ENCODE measurements at places on chromosomes 13 and 19. TPM values are rescaled to one million over a fixed set of nuclear protein-coding genes. Genes with fewer than 3 reads are reported as not detected.

The GJA3 gene
- not detected for total RNA-seq

The JUNB gene
- total RNA-seq, result 205 TPM

The PET100 gene
- 26.9 TPM for total RNA-seq

The ZNF431 gene
- total RNA-seq, result 36.2 TPM

The ZNF665 gene
- 6.7 TPM for total RNA-seq

The CGB8 gene
- not detected for total RNA-seq

DNA sequence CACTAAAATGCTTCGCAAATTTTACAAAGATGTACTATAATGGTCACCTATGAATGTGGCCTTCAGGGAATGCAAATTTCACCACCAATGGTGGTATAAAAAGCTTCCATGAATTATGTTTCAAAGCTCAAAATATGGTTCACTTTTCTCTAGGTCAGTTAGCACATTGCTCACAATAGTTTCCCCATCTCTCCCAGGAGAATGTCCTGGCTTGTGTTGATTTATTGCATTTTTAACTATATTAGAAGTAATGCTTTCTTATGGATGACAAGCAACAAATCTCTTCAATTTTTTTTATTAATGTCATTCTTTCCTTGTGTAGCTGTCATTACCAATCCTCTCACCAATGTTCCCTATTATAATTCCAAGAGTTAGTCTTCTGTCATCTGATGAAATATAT, 621.2 kb downstream of the TBC1D4 start:
- no peak overlapping the region for H3K27ac ChIP-seq
- H3K4me1 ChIP-seq, result no peaks in the 10 kb centered on the region
- no peak for DNase-seq
- no peak overlapping the region for H3K4me3 ChIP-seq
- H3K36me3 ChIP-seq, result no peaks in the 10 kb centered on the region
- no peaks in the 10 kb centered on the region for H3K27me3 ChIP-seq

DNA sequence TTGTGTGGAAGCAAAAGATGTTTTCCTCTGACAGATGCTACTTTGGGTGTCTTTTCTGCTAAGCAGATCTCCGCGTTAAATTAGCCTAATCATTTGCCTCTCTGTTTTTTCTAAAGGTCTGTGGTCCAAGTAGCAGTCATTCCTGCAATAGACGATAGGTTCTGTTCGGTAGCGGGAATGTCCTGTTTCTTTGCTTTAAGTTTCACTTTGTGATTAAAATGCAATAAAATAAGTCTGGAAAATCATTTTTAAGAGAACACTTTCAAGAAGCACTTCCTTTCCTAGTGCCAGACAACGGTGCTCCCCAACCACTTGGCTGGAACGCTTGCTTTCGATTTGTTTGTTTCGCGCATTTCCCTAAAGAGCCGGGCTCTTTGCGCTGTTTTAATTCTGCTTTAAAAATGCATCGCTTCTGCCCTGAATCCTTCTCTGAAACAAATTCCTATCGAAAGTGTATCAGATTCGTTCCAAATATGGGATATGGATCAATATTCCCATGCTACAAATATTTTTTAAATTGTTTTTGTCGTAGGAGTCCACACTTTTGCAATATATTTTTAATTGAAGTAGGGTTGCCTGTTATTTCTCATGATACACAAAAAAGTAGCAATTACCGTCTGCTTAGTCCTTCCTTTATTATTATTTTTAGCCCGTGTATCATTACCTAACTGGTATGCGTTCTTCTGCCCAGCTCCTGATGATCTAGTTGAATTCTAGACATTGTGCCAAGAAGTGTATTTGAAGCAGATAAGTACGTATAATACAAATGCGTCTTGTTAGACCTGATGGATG, 14.2 kb downstream of the ZIC2 start:
- no peak overlapping the region for H3K4me3 ChIP-seq
- H3K27ac ChIP-seq, result no peak overlapping the region
- no peaks in the 10 kb centered on the region for H3K36me3 ChIP-seq
- H3K27me3 ChIP-seq, result peaks cover 89% of the 10 kb centered on the region

GRCh38 chr19:35650581-35650980, 2.5 kb downstream of the COX6B1 start:
- no peak overlapping the region for H3K27ac ChIP-seq
- no peak overlapping the region for H3K4me3 ChIP-seq
- no peak for DNase-seq
- peaks cover 12% of the 10 kb centered on the region for H3K36me3 ChIP-seq

GRCh38 chr19:29771708-29772414, 39.9 kb upstream of the CCNE1 start:
- H3K36me3 ChIP-seq, result no peaks in the 10 kb centered on the region
- DNase-seq, result peak; percentile 60
- no peak overlapping the region for H3K4me3 ChIP-seq
- no peaks in the 10 kb centered on the region for H3K27me3 ChIP-seq
- H3K27ac ChIP-seq, result no peak overlapping the region

- no peak overlapping the region for H3K27ac ChIP-seq
- no peaks in the 10 kb centered on the region for H3K36me3 ChIP-seq
- DNase-seq, result no peak
- H3K4me1 ChIP-seq, result no peaks in the 10 kb centered on the region
- H3K27me3 ChIP-seq, result no peaks in the 10 kb centered on the region
- H3K4me3 ChIP-seq, result no peak overlapping the region
These were observed 142.8 kb upstream of the UBL3 start for GRCh38 chr13:29993196-29993595.

- no peaks in the 10 kb centered on the region for H3K27me3 ChIP-seq
- H3K4me3 ChIP-seq, result no peak overlapping the region
- no peaks in the 10 kb centered on the region for H3K4me1 ChIP-seq
- DNase-seq, result no peak
These were observed 98.8 kb upstream of the CACNA1A start for GRCh38 chr19:13604902-13605586.

GRCh38 chr13:46531953-46532352, 21.0 kb upstream of the LRCH1 start:
- no peak overlapping the region for H3K27ac ChIP-seq
- DNase-seq, result no peak
- no peaks in the 10 kb centered on the region for H3K36me3 ChIP-seq
- no peak overlapping the region for H3K4me3 ChIP-seq
- H3K4me1 ChIP-seq, result peaks cover 8% of the 10 kb centered on the region

DNA sequence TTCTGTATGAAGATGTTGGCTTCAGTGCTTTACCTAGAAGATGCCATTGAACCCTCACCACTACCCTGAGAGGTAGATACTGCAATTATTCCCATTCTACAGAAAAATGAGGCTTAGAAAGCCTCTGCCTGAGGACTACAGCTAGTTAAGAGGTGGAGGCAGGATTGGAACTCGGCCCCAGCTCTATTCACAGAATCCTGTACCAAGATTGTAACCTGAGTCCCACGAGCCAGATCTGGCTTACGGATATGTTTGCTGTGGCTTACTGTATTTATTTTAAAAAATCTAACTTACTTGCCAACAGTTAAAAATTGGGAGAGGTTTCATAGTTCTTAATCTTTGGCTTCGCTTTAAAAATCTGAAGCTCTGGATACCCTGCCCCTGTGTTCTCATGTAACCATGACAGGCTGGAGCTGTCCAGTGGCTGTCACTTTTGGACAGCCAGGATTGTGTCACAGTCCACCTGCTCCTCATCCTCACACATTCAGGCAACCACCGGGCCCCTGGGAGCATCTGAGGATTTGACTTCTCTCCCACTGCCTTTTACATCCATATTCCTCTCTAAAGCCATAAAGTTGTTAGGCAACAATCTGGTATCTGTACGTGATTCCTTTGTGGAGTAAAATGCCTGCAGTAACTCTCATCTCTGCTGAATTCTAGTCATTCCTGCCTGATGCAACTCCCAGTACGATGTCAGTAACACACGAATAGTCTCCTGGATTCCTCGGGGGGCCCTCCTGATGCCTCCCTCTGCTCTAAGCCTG, 160.8 kb upstream of the SERP2 start:
- H3K4me1 ChIP-seq, result no peaks in the 10 kb centered on the region
- no peaks in the 10 kb centered on the region for H3K27me3 ChIP-seq
- H3K4me3 ChIP-seq, result no peak overlapping the region
- H3K27ac ChIP-seq, result no peak overlapping the region
- no peaks in the 10 kb centered on the region for H3K36me3 ChIP-seq

DNA sequence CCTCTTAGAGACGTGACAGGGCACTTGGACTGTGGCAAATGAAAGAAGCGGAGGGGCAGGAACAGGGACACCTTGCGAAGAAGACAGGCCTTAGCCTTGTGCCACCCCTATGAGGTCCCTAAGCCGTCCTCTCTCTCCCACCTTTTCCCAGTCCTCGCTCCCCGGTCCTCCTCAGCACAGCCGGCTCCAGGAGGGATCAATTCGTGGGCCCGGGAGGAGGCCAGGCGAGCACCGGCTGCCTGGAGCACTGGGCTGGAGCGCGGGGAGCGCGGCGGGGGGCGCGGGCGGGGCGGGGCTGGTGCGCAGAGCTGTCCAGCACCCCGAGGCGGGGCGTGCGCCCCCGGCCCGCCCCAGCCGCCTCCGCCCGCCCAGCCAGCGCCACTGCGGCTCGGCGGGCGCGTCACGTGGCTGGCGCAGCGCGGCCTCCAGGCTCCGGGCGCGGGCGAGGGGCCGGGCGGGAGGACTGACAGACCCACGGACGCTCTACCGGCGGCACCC, at the start of gene LRP3:
LRP3 (plus strand) TSS at position 466 of the 498 bp plus-strand sequence. CDS start 456 bp downstream, outside the sequence.
- H3K27me3 ChIP-seq, result no peaks in the 10 kb centered on the region
- no peaks in the 10 kb centered on the region for H3K4me1 ChIP-seq
- peak within 1 kb of the TSS; percentile 56 for H3K4me3 ChIP-seq
- DNase-seq, result peak; percentile 83
- H3K27ac ChIP-seq, result no peak within 1 kb of the TSS
- peaks cover 15% of the 10 kb centered on the region for H3K36me3 ChIP-seq

- H3K36me3 ChIP-seq, result no peaks in the 10 kb centered on the region
- no peak for DNase-seq
- H3K4me3 ChIP-seq, result no peak overlapping the region
- no peak overlapping the region for H3K27ac ChIP-seq
- H3K27me3 ChIP-seq, result no peaks in the 10 kb centered on the region
- no peaks in the 10 kb centered on the region for H3K4me1 ChIP-seq
These were observed 2676.6 kb downstream of the PCDH9 start for GRCh38 chr13:64553411-64554129.

DNA sequence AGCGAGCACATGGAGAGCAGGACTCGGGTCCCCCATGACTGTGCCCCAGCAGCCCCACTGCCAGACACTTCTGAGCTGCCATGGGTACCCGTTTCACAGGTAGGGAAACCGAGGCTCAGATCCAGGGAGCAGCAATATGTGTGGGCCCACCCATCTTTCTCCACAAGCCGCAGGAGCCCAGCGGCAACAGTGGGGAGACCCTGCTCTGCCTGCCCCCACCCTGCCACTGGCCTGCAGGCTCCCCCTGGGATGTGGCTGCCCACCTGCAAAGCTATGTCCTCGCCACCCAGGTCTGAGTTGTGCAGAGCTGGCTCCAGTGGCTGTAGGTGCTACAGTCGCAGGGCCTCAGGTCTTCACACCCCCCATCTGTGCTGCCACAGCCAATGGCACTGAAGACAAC, 50.6 kb upstream of the C1QTNF9B start:
- H3K4me1 ChIP-seq, result no peaks in the 10 kb centered on the region
- H3K27ac ChIP-seq, result no peak overlapping the region
- H3K27me3 ChIP-seq, result peaks cover 3% of the 10 kb centered on the region
- DNase-seq, result no peak

DNA sequence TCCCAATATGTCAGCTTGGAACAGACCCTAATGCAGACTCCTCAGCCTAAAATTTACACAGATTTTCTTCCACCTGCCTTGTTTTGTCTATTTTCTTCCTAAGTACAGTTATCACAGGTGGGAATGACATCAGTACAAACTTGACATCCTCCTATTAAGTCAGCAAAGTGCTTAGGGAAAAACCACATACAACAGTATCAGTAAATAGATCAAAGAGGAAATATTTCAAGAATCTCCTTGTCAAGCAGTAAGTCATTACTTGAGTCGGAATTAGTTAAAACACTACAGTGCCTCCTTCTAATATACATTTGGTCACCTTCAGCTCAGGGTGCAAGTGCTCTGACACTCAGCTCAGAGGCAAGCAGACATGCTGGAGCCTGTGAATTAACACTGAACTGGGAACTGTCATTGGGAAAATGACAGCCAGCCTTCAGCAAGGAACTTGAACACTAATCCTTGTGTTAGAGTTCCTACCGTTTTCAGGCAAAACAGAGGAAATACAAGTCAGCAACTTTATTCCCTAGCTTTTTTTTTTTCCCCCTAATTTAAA, 394.3 kb upstream of the HTR2A start:
- no peaks in the 10 kb centered on the region for H3K4me1 ChIP-seq
- DNase-seq, result peak; percentile 6
- H3K27ac ChIP-seq, result no peak overlapping the region
- no peaks in the 10 kb centered on the region for H3K36me3 ChIP-seq
- H3K27me3 ChIP-seq, result no peaks in the 10 kb centered on the region

DNA sequence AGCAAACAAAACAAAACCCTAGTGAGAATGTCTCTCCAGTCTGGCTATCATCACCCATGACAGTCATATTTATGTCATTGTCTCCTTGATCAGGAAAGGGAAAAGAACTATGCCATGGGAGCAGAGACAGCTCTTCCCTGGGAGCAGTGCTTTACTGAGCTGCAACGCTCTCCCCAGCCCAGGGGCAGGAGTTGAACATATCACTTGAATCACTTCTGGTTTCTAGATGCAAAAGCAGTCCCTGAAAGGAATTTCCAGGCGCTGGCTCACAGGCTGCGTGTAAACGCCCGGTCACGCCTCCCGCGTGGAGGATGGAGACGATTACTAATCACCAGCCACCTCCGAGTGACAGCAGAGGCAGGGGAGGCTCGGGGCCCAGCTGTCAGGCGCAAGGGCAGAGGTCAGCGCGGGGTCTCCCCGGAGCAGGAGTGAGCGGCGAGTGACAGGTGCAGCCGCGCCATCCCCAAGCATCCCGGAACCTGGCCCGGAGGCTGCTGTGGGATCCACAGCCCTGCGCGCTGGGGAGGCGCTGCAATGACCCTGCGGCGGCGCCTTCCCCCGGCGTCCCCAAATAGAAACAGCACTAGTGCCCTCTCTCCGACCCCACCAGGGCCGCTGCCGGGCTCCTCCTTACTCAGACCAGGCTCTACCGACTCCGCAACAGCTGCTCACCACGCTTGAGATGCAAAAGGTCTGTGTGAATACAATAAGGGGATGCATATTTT, 23.5 kb upstream of the DCLK1 start:
- no peaks in the 10 kb centered on the region for H3K36me3 ChIP-seq
- DNase-seq, result no peak
- peaks cover 15% of the 10 kb centered on the region for H3K4me1 ChIP-seq
- no peaks in the 10 kb centered on the region for H3K27me3 ChIP-seq

- H3K4me1 ChIP-seq, result no peaks in the 10 kb centered on the region
- H3K4me3 ChIP-seq, result no peak overlapping the region
- no peak for DNase-seq
- no peaks in the 10 kb centered on the region for H3K36me3 ChIP-seq
These were observed 19.7 kb downstream of the NEK5 start for GRCh38 chr13:52109116-52109670.

- no peak for DNase-seq
- no peak overlapping the region for H3K27ac ChIP-seq
- no peaks in the 10 kb centered on the region for H3K27me3 ChIP-seq
- H3K4me1 ChIP-seq, result peaks cover 4% of the 10 kb centered on the region
These were observed 22.8 kb downstream of the TSHZ3 start for GRCh38 chr19:31326329-31327028.

- no peaks in the 10 kb centered on the region for H3K27me3 ChIP-seq
- peak within 1 kb of the TSS; percentile 89 for H3K4me3 ChIP-seq
- H3K36me3 ChIP-seq, result no peaks in the 10 kb centered on the region
- peaks cover 11% of the 10 kb centered on the region for H3K4me1 ChIP-seq
- H3K27ac ChIP-seq, result peak within 1 kb of the TSS; percentile 99
- DNase-seq, result peak; percentile 63
These were observed at the start of gene USP12 for GRCh38 chr13:27171244-27171826. USP12 (minus strand) TSS chr13:27171811; CDS start chr13:27171639, 172 bp downstream.

Data from lung (tissue), 17 donors.